Stimulated activated CD4-positive, alpha-beta T cell treated with anti-CD3 and anti-CD28 coated beads, Interleukin-4, amount 100 ng/mL, for 1 hour (primary cell): ENCODE measurements at places on chromosomes 4 and X.

DNA sequence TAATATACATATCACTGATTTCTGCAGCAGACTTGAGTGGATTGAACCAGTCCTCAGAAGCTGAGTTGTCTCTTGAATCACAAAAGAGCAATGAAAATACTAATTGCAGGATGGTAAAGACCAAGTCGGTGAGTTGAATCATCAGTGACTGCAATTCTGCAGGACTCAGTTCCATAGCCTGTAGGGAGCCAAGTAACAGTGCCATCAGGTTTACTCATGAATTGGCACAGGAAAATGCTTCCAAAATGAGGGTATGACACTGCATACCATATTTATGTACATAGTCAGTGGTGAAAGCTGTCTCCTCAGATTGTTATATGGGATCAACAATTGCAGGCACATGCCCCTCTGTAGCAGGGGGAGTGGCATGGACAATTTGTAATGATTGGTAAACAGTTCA lies 192.8 kb downstream of the CCNG2 start:
- no peak for DNase-seq

GRCh38 chrX:148661035-148661434 lies 160.6 kb downstream of the AFF2 start:
- DNase-seq: no peak

DNA sequence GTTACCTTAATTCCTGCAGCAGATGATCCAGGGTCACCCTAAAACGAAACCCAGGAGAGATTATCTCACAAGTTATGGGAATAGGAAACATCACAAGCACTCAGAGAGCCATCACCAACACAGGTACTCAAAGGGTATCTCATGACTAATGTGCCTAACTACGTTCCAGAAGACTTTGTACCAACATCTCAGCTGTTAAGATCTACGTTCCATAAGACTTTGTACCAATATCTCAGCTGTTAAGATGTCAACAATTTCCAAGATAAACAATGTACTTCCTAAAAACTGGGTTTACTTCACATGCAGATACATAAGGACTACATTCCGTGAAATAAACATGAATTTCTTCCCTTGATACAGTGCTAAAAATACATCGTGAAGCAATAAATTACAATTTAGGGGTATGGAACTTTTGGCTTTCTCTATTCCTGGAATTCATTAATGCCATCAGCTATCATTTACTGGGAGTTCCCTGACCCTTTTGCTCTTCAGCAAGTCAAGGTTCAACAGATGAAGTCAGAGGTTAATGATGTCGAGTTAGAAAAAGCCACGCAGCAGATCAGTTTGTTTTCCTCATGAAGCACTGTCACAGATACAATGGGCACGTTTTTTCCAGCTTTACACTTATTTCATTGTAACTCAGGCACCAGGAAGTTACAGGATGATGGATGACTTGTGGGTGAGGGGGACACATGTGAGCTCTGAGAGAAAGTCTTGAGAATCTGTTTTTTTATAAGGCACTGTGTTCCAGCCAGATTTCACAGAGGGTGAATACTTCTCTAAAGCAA lies 127.0 kb upstream of the ETNPPL start:
- no peak for DNase-seq

- no peak for DNase-seq
Observed at GRCh38 chr4:66091786-66092185, 421.5 kb upstream of the EPHA5 start.

DNA sequence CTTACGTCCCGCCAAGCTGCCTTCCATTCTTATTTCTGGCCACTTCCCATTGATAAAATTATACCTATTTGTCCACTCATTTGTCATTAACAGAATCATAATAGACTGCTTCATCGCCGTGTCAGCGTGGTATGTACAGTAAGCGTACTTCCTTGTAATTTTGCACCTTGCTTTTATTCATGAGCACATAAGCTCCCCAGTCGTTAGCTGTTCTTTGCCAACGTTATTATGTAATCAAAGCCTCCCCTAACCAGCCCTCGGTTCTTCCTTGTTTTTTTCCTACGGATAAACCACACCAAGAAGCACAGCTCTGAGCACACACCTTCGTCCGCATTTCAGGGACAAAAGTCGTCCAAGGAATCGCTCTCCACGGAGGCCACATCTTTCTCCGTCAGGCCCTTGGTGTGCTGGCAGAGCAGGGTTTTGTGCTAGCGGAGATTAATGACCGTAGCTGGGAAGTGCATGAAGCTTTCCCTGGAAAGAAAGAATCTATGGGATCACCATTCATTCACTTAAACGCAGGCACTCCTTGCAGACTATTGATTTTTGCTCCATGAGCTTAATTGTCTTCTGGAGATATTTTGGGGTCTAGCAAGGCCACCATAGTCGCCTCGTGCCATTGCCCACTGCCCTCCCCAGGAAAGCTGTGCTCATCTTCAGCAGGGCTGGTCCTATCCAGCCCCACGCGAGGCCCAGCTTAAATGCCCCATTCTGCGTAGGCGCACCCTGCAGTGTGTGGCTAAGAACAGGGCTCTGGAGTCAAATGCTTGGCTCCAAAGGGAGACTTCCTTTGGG lies 200.9 kb upstream of the PSAPL1 start:
- no peak for DNase-seq

GRCh38 chr4:133555671-133556070 lies 406.6 kb downstream of the PCDH10 start:
- no peak for DNase-seq

GRCh38 chr4:89358935-89359638 lies 51.5 kb upstream of the GPRIN3 start:
- DNase-seq: no peak

DNA sequence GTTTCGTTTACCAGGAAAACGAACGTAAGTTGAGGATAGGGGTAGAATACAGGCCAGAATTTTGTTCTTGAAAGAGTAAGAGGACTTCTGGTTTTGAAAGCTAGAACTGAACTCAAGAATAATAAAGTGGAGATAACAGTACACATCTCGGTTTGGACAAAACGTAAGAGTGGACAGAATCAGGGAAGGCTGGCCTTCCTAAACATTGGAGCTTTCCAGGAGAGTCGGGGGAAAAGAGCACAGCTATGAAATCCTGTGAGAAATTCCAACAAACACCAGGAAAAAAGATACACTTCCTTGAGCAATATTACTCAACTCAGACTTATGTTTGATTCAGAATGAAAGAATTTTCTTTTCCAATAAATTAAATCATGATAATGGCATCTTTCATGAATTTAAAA lies 1.2 kb downstream of the CTSO start:
- no peak for DNase-seq

DNA sequence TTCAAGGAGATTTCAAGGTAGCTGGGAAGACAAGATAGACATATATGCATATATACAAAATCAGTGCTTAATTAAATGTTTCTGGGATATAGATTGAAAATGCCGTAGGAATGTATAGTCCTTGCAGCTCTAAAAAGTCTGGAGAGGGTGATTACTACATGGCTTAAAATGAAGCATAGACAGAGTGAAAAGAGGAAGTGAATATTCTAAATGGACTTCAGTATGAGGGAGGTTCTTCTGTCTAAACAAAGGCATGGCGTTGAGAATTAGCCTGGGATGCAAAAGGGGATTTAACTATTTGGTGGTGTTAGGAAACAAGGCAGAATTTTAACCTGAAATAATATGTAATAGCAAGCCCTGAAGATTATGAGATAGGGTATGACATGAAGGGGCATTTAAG lies 141.5 kb upstream of the FRMPD4 start:
- no peak for DNase-seq

- no peak for DNase-seq
Observed at GRCh38 chr4:4866124-4866865, 6.8 kb downstream of the MSX1 start.

DNA sequence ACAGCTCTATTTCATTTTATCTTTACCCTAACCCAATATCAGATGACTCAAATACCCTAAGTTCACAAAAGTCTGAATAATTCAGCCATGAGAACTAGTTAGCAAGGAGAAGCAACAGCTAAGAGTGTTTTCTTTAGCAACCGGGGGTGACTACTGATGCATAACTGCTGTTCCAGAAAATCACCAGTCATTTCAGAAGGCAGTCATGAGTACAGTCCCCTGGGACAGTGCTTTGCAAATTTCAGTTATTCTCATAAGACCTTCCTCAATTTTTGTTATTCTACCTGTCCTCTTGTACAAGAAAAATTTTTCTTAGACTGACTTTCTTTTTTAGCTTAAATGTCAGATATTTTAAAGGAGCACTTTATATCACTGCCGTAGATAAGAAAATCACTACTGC lies 16.4 kb downstream of the BANK1 start:
- no peak for DNase-seq
